Activated CD4-positive, alpha-beta T cell treated with anti-CD3 and anti-CD28 coated beads for 36 hours (primary cell): ENCODE measurements at places on chromosomes 6 and 20. TPM values are rescaled to one million over a fixed set of nuclear protein-coding genes. Genes with fewer than 3 reads are reported as not detected.

Gene ENPP3
- total RNA-seq = 0.58 TPM

Gene CYP39A1
- total RNA-seq = not detected

Gene EYS
- total RNA-seq = not detected

Gene BNIP5
- not detected for total RNA-seq

Gene CAGE1
- 0.09 TPM for total RNA-seq

Gene ULBP3
- total RNA-seq = 0.46 TPM

Gene FKBP1C
- 2.0 TPM for total RNA-seq

Gene HDGFL1
- not detected for total RNA-seq

Gene DSP
- total RNA-seq = 0.09 TPM
